ENCODE measurements at places on chromosomes 12 and 14.

- DNase-seq, result no peak
Observed at GRCh38 chr14:23364164-23365035, 572 bp downstream of the EFS start.

DNA sequence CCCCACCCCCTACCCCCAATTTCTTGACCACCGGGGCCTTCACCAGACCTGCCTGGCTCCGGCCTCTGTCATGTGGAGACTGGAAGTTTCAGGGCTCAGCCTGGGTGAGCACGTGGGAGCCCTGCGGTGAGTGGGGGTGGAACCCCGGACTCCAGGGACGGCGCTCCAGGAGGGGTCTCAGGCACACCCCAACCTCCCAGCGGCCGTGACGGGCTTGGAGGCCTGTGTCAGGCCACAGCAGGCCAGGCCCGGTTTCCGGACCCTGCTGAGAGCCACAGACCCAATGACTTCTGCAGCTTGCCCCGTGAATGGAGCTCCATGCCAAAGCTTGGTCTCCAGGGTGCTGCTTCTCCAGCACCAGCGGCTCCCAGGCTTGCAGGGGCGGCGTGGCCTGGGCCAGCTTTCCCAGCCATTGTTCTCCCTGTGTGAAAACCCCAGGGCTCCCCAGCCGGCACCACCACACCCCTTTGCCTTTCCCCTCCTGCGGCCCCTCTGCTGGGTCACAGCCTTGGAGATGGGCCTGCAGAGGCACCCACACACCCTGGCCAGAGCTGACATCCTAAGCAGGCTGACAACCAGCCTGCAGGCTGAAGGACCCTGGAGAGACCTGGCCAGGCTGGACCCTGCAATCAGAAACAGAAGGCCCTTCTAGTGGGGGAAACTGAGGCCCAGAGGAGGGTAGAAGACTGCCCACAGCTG, 186.2 kb upstream of the C14orf180 start:
- DNase-seq, result no peak

DNA sequence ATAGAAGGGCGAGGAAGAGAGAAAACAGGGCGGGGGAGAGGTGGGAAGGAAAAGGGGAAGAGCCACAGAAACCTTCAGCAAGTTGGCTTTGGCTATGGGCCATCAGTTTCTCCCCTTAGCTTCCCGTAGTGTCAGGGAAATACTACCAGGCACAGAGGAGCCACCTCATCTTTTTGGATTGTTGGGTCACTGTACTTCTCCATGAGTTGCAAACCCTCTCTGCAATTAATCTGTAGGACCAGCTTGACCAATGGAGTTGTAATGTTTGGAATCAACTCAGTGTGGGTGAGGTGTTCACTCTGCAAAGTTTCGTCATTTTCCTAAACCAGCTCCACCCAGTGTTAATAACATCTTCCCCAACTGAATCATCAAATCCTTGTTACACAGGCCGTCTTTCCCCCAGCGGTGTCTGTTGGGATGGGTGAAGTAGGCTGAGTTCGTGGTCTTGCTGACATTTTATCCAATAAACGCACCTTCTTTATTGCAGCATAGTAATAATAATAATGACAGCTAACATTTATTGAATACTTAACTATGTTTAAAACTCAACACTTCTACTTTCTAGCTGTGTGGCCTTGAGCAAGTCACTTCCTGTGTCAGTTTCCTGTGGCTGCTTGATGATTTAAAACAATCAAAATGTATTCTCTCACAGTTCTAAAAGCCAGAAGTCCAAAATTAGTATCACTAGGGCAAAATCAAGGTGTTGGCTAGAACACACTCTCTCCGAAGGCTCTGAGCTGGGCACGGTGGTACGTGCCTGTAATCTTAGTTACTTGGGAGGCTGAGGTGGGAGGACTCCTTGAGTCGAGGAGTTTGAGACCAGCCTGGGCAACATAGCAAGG, 8.1 kb upstream of the GLTP start:
- peak; percentile 62 for DNase-seq

DNA sequence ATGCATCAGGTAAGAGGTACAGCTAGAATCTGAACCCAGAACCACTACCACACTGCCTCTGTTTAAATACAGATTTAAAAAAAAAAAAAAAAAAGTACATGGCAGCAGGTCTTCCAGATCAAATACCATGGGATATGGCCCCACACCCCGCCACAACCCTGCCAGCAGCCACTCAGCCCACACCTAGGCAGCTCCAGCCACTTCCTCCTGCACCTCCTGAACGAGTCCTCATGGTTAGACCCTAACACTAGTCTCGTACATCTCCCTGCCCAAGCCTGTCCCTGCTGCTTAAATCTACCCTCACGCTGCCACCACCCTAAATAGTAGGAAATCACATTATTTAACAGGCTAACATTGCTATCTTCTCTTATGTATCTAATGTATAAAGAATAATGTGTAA, 12.6 kb downstream of the SETD3 start:
- no peak for DNase-seq

DNA sequence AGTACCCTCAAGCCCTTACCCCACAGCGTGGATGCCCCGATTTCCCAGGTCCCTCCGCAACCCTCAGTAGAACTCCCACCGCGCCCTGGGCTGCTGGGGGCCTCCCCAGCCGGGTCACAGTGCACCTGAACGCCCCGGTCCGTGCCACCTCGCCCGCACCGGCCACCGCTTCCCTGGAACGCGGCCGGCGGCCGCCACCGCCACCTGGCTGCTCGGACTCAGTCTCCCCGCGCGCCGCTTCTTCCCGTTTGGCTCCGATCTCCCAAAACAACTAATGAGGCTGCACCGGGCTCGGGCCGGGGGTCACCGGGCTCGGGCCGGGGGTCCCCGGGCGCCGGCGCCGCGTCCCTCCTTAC, 1.0 kb downstream of the ITPK1 start:
- DNase-seq, result no peak

GRCh38 chr14:93156693-93157369, 27.9 kb downstream of the MOAP1 start:
- no peak for DNase-seq

DNA sequence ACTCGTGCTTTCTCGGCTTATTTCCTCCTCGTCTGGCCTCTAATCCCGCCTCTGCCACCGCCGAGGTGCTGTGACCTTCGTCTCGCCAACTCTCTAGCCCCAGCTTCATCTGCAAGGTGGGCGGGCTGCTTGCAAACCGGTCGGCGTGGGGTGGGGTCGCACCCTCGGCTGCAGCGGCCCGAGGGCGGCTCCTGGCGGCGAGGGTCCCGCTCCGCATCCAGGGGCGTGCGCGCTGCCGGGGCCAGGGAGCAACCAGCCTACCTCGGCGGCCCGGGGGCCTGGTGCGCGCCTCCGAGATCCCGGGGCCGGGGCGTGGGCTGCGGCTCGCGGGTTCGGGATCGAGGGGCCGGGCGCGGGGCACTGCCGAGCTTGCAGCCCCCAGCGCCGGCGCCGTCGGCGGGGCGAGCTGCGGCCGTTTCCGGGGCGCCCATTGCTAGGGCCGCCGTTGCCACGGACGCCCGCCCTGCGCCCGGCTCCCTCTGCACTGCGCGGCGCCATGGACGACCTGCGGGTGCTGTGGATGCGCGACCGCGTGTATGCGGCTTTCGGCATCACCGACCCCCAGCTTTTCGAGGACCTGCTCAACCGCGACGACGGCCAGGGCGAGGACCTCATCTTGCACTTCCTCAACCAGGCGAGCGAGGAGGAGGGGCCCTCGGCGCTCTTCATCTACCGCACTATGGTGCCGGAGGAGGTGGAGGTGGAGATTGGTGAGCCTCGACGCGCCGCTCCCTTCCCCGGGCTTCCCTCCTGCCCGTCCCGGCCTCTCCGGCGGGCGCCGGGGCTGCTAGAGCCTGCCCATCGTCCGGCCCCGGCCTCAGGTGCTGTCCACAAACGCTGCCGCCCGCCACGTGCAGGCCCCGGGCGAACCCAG, at the start of gene DNAH10:
Gene DNAH10, plus strand, starts transcription at position 461 of the 874 bp plus-strand sequence. Its CDS starts 36 bp downstream, at position 497.
- peak; percentile 25 for DNase-seq

DNA sequence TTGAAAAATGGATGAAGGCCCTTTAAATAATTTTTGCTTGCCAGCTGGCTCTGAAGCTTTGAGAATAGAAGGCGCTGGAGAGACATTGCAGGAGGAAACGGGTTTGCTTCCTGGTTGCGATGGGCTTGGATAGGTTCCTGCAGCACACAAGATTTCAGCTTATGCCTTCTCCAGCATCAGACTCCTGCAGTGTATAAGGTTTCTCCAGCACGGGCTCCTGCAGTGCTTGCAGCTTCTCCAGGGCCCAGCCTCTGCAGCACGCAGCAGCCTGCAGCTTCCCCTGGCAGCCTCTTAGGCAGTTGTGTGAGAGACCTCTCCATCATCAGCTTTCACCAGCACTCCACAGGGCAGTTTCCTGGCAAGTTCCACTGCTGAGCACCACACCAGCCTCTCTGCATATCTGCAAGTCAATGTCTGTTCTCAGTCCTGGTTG, 78.7 kb upstream of the ZDHHC17 start:
- no peak for DNase-seq

DNA sequence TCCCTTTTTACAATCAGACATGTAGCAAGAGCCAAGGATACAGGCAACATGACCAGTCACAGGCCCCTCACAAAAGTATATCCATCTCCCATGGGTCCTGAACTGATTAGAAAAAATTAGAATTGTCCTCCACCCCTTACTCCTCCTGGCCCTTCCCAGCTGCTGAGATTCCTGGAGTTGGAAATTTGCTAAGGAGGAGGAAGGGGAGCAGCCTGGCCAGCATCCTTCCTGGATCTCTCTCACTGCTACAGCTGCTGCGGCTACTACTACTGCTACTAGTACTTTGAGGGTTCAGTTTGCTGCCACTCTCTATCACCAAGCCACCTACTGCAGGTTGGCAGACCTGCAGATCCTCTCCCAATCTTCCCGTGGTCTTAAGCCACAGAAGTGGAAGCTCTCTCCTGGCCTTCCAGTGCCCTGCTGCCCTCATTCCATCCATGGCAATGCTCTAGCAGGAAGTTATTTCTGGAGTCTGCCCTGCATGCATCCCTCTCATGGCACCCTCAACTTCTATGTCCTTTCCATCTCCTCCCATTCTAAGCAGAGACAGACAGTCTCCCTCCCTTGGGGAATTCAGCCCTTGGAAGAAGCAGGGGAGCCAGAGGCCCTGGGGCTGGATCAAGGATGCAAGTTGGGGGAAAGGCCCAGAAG, 1.0 kb downstream of the ITGA7 start:
- DNase-seq, result no peak

DNA sequence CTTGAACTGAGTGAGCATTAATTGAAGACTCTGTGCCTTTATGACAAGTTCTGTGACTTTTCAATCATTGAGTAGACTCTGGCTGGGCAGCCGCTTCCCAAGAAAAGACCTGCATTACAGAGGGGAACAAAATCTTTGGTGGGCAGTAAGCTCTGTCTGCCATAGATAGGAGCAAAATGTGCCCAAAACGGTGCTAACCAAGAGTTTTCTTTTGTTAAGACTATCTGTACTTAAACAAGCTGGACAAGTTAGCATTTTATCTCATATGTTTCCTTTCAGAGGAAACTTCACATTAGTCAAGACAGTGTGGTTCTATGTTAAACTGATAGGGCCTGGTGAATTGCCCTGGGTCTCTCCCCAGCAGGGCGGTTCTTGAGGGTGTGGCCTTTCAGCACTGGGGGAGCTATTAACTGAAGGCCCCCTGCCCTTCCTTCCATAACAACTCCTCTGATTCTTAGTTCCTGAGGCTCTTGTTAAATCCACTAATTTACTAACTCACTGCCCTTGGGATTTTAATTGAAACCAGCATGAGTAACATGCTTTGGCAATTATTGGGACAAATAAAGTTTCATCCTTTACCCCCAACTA, 219.6 kb downstream of the KTN1 start:
- no peak for DNase-seq

GRCh38 chr12:121894633-121895032, 6.0 kb downstream of the PSMD9 start:
- DNase-seq, result peak; percentile 20

- no peak for DNase-seq
Observed at GRCh38 chr12:20077618-20078017, 290.7 kb upstream of the PDE3A start.

GRCh38 chr12:62915204-62915529, 19.8 kb downstream of the PPM1H start:
- no peak for DNase-seq

GRCh38 chr14:90785471-90785870, 30.8 kb downstream of the TTC7B start:
- DNase-seq, result peak; percentile 24

GRCh38 chr12:106010741-106011140, 128.0 kb downstream of the NUAK1 start:
- no peak for DNase-seq

DNA sequence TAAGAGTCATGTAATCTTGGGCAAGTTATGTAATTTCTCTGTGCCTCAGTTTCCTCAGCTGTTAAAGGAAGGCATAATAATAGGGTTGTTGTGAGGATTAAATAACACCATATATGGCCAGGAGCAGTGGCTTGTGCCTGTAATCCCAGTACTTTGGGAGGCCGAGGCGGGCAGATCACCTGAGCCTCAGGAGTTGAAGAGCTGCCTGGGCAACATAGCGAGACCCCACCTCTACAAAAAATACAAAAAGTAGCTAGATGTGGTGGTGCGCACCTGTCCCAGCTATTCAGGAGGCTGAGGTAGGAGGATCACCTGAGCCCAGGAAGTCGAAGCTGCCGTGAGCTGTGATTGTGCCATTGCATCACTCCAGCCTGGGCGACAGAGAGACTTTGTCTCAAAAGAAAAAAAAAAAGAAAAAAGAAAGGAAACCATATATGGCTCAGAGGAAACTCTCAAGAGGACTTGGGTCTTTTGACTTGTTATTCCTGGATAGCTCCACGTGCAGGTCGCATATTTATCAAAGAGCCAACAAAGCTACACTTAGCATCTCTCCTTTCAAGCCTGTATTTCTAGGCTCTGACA, 6.9 kb downstream of the GPRC5A start:
- DNase-seq, result no peak

GRCh38 chr12:101954676-101955075, 77.3 kb downstream of the DRAM1 start:
- no peak for DNase-seq

DNA sequence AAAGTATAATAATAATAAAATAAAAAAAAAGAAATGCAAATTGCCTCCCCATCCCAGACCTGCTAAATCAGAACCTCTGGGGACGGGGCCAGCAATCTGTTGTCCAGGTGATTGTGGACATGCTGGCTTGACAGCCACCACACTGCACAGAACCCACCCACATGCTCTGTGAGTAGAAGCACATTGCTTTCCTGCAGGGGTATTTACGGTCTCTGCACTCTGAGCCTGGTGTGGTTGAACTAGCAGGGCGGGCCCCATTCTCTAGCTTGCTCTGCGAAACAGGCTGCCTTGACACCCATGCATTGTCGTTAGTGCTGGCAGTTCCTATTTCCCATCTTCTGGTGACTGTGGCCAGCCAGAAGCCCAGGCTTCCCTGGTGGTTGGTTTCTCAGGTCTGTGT, 24.5 kb downstream of the PRMT8 start:
- no peak for DNase-seq

DNA sequence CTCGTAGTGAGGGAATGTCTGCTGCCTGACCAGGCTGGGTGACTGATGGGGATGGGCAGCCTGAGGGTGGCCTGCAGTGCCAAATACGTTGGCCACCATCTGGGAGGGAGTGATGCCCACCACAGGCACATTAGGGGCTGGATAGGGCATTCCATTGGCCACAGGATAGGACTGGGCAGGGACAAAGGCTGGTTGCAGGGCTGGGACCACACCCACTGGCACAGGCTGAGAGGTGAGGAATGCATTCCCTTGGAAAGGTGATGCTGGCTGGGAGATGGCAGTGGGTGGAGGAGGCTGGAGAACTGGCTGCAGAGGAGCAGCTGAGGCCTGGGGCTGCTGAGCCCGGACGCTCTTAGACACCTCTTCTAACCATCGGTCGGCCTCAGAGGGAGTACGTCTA, 39.5 kb downstream of the PAPLN start:
- DNase-seq, result no peak
